ENCODE measurements at places on chromosomes 2 and 18.
A peak's percentile ranks its signal among the peaks of the same experiment; 100 is the strongest.

DNA sequence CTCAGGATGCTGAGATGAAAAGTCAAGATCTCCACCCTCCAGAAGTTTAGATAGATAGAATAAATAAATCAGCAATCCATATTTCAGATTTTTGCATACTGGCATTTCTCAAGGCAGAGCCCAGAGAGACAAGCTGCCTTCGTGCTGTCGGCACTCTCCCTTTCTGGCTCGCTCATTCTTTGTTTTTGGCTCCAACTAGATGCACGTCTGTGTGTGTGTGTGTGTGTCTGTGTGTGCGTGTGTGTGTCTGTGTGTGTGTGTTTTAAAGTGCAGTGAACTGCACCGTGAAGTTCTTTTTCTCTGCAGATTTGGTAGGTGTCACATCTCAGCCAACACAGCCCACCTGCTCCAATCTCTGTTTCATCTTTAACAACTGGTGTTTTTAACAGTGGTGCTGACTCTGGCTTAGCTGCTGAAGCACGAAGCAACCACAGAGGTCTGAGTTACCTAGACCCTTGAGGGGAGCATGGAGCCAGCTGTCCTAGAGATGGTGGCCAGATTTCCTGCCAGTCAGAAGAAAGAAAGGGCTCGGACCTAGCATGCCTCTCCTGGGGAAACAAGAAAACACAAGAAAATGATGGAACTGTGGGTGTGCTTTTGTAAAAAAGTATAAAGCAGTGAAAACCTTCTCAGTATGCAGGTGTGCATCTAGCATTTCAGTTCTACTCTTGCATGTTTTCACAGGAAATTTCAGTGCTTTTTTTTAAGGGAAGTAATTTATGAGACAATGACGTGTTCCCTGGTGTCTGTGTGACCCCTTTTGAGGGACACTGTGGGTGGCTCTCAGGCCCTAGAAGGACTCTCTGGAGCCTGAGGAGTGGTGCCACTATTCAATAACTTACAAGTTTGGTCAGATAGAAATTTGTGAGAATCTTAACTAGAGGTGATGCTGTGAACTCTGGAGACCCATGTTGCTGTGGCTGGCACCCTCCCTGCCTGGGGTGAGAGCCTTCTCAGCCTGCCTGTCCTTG is 364.3 kb downstream of the RNF144A start:
- peak; percentile 44 for DNase-seq

DNA sequence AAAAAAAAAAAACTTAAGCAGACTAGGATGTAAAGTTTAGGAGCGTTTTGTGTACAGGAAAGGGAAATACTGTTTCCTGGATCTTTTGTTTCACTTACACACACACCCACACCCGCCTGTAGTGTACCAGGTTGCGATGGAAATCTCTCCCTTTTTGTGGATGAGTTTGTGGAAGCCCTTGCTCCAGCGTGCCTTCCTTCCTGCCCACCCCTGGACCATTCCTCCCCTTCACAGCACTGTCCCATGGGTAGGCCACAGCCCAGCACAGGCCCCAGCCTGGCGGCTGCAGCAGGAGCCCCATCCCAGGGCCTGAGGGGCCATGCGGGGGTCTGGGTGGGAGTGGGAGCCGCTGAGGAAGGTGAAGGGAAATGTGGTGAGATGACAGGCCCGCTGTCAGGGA is 15.1 kb downstream of the MALL start:
- no peak for DNase-seq

GRCh38 chr2:238370823-238371372 is 50.6 kb downstream of the TRAF3IP1 start:
- DNase-seq, result peak; percentile 55

- no peak for DNase-seq
Measured at GRCh38 chr18:78246050-78246449, 733.6 kb upstream of the SALL3 start.

GRCh38 chr2:20812779-20813178 is 10.1 kb downstream of the LDAH start:
- DNase-seq, result no peak

- no peak for DNase-seq
Measured at GRCh38 chr2:96104487-96104861, 11.9 kb downstream of the ADRA2B start.

DNA sequence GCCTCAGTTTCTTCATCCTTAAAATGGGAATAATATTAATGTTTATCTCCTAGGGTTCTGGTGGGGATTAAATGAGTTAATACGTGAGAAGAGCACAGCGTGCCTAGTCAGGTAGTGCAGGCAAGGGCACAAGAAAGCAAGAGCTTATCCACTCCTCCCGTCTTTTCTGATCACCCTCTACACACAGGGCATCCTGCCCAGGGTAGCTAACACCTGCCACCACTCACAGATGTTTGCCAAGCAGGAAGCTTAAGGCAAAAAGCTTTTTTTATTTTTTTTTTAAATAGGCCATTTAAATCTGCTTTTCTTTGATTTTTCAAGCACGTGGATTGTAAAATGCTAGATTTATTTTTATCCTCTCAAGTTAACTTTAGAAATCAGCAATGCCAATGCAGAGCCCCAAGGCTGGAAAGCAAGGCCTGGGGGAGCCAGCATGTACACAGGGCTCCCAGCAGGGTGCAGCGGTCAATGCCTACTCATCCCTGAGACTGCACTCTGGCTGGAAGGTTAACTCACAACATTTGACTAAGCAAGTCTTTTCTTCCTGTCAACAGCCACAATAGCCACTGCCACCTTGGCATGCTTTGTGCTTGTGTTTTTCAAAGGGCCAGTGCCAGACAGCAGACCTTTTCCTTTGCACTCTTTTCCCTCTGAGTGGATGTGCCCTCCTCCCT is 86.5 kb upstream of the ACAA2 start:
- DNase-seq, result no peak

DNA sequence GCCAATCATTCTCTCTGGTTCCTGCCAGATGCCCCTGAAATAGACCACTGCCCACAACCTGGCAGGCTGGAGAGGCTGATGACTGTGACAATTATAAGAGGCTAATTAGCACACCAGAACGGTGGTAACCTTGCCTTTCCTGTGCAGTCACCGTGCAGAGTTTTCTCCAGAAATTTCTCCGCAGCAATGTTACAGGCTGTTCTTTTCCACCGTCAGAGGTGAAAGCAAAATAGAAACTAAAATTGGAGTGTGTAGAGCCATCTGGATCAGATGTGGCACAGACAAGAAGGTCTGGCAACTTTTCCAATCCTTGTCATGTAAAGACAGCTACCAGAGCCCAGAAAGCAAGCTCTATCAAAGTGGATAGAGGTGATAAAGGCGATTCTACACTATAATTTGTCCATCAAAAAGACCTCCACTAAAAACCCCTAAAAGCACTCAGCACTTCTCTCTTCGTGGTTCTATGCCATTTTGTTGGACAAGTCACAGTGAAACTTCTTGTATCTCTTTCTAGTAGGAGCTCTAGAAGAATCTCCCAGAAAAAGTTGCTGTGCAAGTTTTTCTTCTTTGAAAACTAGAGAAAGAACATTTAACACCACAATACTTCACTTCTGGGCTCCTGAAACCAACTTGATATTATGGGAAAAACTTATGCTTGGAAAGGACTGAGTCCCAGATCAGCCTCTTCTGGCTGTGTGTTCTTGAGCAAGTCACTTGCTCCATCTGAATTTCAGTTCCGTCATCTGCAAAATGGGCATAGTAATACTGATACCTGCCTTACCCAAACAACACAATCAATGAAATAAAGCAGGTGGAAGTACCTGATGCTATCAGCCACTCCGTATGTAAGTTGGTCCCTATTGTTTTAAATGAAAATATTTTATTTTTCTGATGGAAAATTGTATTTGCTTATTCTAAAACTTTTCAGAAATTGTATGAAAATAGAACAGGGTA is 295.6 kb upstream of the DLGAP1 start:
- no peak for DNase-seq

DNA sequence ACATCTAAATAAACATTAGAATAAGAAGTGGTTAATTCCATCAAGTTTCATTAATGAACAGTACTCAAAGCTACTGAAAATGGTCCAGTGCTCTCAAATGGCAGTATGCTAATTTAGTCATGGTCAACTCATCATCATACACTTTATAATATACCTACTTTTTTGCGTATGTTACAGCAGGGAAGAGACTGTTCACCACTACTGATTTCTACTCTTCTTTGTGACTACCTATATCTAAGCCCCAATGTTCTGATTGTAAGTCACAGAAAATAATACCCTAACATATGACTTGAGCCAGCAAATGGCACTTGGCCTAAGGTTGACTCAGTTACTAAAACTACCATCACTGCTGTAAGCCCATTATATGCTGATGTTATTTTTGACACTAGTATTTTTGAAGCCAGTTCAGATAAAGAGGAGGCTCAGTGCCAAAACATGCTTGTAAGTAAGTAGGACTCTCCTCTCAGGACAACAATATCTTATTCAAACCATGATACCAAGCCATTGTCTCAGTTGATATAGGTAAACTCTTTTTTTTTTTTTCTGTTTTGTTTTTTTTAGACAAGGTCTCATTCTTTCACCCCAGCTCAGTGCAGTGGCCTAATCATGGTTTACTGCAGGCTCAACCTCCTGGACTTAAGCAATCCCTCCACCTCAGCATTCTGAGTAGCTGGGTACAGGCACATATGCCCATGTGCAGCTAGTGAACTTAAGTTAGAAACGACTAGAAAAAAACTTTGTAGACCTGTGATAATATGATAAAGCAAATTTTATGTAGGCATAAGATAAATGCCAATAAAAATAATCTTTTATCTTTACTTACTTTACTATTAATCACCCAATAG is 266.9 kb downstream of the ZNF385B start:
- DNase-seq, result no peak

DNA sequence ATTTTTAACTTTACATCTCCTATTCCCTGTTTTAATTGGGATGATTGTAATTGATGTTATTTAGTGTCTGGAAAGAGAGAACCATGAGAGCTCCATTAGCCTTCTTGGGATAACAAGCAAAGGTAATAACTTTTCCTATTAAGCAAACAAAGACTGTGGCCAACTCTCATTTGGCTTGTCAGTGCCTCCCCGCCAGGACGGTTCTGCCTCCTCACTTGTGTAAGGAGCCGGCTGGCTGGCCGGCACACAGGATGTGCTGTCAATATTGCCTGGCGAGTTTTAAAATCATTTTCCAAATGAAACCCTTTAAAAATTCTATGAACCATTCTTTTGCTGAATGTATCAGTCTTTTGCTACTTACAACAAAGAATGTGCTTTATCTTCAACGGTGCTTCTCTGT is 898.3 kb downstream of the CPS1 start:
- DNase-seq, result no peak

DNA sequence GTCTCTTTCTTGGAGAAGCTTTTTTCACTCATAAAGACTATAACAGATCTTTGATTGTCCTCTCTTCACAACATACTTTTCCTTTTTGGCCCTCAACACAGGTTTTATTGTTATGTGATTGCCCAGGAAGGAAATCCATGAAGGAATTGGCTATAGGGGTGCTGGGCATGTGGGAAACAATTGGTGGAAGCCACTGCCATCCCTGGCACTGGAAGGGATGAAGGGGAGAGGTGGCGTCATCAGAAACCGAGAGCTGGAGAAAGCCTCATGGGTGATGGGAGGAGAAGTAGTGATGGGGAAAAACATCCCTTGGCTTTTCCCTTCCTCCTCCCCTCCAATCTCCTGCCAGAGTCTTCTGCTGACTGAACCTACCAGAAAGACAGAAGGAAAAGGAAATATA is 106.2 kb downstream of the SPOPL start:
- no peak for DNase-seq

GRCh38 chr2:212249451-212249850 is 289.2 kb downstream of the ERBB4 start:
- no peak for DNase-seq

- peak; percentile 11 for DNase-seq
Measured at GRCh38 chr2:68737711-68738110, 3.1 kb downstream of the ARHGAP25 start.

DNA sequence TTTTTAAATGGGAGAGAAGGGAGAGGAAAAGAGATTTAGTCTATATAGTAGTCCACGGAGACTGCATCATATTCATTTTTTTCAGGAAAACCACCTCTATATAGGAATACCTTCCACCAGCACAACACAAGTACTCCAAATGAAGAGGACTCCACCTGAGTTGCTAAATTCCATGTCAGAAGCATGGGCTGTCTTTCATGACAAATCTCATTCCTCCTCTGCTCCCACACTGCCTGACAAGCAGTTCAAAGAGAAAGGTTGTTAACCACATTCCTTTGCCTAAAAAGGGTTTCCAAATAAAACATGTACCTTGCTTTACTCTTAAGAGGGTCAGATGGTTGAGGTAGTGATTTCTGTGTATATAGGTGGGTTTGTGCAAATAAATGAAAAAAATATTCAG is 122.0 kb downstream of the TMEFF2 start:
- DNase-seq, result no peak

- no peak for DNase-seq
Measured at GRCh38 chr2:149148194-149149006, 109.9 kb downstream of the LYPD6B start.

- no peak for DNase-seq
Measured at GRCh38 chr2:28579606-28580005, 83.7 kb downstream of the PLB1 start.

DNA sequence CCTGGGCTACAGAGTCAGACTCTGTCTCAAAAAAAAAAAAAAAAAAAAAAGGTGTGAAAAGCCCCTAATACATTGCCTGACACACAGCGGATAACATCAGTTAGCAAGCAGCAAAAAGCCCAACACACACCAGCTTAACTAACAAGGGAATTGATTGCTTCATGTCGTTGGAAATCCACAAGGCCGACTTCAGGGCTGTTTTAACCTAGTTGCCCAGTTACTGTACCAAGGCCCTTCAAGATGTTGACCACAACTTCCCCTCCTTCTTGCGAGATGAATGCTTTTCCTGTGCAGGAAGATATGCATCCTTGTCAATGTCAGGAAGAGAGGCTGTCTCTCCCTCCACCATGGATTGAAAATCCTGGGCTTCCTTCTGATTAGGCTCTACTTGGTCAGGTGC is 202.9 kb downstream of the MIB1 start:
- DNase-seq, result no peak

- no peak for DNase-seq
Measured at GRCh38 chr2:232353660-232354059, 24.9 kb upstream of the ALPP start.
